ENCODE measurements at places on chromosomes 4 and X. TPM values are rescaled to one million over a fixed set of nuclear protein-coding genes. Genes with fewer than 3 reads are reported as not detected.

GRCh38 chrX:30373951-30374350 is 64.8 kb upstream of the NR0B1 start:
- peak; percentile 51 for DNase-seq

The NDUFA1 gene
- total RNA-seq, result 62.9 TPM

The SPANXC gene
- total RNA-seq, result not detected

- peak; percentile 92 for DNase-seq
Observed at GRCh38 chrX:31298916-31299315, 227.1 kb upstream of the FTHL17 start.

The P2RY8 gene
- total RNA-seq, result not detected

DNA sequence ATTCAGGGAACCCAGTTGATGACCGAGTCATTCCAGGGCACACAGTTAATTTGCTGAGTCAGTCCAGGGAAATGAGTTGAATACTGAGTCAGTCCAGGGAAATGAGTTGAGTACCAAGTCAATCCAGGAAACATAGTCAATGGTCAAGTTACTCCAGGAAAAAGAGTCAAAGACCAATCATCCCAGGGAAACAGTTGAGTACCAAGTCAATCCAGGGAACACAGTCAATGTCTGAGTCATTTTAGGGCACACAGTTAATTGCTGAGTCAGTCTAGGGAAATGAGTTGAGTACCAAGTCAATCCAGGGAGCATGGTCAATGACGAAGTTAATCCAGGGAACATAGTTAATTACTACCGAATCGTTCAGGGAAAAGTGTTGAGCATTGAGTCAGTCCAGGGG is 754.4 kb downstream of the NLGN4X start:
- no peak for DNase-seq

GRCh38 chrX:26254436-26254835 is 38.5 kb downstream of the MAGEB5 start:
- peak; percentile 93 for DNase-seq

The SCOC gene
- total RNA-seq, result 130 TPM

DNA sequence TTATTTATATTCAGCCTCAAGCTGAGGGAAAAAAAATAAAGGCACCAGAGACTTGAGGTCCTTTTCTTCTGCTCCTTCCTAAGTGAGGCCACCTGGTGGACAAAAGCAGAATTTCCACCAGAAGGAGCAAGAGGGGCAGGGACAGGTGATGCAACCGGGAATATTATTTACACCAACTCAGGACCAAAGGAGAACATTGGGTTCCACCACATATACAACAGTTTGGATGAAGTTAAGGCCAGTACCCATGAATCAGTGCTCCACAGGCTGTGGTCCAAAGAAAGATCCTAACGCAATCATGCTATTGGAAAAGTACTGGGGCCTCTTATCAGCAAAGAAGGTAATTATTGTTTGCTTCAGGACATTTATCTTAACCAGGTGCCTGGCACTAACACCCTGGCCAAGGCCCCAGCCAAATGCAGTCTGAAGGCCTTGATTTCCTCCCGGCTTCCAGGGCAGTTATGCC is 57.4 kb downstream of the TSC22D3 start:
- DNase-seq, result peak; percentile 82

The CTAG1A gene
- not detected for total RNA-seq

- peak; percentile 94 for DNase-seq
Observed at GRCh38 chrX:57286507-57287251, at the start of gene FAAH2. TSS of gene FAAH2 (plus strand) at chrX:57286706. CDS start at chrX:57286826, 120 bp downstream.

The HSD17B10 gene
- total RNA-seq, result 82.8 TPM

GRCh38 chr4:151195801-151196200 is 81.2 kb upstream of the PRSS48 start:
- peak; percentile 58 for DNase-seq

- DNase-seq, result no peak
Observed at GRCh38 chr4:6319530-6320150, 50.0 kb downstream of the WFS1 start.

DNA sequence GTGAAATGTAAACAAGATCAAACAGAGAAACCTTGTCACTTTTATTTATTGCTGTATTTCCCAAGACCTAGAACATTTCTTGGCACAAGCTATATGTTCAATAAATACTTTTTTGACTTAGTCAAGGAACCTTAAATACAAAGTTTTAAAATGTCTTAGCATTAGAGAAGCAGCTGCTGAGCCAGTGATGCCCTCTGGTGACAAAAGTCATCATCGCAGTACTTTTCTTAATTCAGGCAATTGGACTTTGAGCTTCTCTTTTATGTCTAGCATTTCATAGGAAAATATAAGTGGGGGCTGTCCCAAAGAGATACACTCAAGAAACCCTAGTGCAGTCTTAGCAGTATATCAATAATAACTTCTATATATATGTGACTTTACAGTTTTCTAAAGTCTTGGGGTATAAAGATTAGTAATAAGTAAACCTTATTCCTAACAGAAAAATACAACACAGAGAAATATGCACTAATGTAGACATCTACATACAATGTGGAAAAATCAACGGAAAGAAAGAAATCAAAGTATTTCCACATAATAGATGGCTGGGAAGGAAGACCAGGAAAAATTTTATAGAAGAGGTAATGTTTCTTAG is 118.4 kb downstream of the DTHD1 start:
- DNase-seq, result peak; percentile 34
